ENCODE measurements at places on chromosomes 12 and 14.

DNA sequence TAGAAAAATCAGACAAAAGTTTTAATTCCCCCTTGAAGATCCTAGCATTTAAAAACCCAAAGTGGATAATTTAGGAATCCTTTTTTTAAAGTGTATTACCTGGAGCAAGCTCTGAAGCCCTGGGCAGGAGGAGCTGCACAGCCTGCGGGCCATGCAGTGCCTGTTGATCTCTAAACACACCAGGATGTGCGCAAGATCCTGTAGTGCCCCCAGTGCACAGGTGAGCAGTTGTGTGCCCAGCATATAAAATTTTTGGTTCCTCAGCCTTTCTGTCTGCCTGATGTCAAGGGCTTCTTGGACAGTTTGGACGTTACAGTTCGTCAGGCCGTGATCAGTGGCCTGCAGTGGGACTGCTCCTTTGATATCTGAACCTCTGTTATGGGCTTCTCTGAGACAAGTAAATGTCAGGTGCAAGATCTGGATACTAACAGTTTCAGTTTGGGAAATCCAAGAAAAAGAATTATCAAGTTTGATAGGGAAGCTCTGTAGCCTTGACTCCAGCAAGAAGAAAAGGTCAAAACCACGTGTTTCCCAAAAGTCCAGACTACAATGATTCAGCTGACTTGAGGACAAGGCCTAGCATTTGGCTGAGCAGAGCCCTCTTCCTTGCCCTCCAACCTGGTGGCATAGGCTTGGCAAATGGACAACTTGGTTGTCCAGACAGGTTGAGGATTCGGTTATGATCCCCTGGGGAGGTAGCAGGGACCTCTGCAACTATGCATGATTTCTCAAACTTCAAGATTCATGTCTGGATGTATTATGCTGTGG lies 1.0 kb downstream of the ATXN7L3B start:
- DNase-seq: peak; percentile 22

- DNase-seq: peak; percentile 99
Measured at GRCh38 chr12:29616664-29617406, 119.3 kb upstream of the OVCH1 start.

GRCh38 chr12:26465419-26466097 lies 270.2 kb downstream of the SSPN start:
- DNase-seq: peak; percentile 8

- no peak for DNase-seq
Measured at GRCh38 chr14:54848910-54849309, 53.7 kb downstream of the GCH1 start.

DNA sequence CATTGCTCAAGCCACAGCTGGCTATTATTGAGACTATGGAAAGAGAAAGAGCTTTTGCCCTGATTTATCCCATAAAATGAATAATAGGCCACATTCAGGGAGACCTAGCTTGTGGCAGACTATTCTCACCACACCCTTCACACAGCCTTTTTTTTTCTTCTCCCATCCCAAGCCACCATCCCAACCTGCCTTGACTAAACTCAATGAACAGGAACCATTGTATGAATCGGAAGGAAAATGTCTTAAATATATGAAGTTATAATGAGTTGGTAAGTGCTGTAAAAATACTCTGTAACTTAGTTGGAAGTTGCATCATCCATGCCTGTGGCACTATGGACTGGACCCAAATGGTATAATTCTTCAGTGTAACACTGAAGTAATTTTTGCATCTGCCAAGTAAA lies 338.4 kb downstream of the RAD51B start:
- peak; percentile 44 for DNase-seq

DNA sequence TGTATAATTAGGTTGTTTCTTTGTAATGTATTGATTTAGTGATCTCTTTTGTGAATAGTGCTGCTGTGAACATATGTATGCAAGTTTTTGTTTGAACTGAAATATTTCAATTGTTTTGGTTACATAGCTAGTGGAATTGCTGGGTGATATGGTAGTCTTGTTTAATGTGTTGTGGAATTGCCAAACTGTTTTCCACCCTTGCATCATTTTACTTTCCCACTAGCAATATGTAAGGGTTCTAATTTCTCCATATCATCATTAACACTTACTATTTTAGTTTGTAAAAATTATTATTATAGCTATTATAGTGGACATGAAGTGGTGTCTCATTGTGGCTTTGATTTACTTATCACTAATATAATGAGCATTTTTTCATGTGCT lies 5.9 kb downstream of the G2E3 start:
- no peak for DNase-seq

DNA sequence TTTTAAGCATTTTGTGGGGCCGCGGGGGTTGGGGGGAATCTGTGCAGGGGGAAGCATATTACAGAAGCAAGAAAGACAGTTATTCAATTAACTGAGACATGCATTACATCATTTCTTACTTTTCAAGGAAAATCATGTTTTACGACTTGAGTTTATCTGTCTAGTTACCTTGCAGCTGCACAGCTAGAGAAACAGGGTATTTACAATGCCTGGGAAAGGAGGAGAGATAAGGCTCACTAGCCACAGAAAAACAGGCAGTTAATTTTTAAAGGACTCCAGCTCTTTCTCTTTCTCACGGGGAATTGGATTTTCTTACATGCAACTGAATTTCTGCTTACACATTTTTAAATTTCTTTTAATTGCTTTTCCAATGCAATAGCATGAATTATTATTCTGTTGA lies 22.2 kb downstream of the FCF1 start:
- no peak for DNase-seq

DNA sequence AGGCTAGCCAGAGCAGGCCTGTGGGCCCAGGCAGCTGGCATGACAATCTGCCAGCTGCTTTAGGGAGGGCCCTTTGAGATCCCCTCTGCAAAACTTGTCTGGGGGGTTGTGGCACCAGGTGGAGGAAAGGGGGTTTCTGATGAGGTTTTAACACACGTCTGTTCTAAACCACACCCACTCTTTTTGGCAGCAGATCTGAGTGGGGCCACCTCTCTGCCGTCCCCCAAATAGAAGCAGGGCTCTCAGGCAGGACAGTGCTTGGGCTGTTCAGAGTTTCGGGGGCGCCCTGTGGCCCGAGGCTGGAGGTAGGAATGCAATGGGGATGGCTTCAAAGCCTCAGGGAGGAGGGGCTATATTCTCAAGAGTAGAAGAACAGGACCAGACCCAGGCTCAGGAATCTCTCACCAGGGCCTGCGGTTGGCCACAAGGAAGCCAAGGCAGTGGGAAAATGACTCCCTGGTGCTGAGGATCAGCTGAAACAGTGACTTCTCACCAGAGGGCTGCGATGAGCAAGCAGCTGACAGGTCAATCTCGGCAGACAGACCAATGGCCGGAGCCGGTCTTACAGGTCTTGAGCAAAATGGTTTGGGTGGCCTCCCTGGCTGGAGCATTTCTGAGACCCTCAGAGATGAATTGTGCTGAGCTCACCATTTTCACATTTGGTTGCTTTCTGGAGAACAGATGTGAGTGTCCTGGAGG lies 1.5 kb upstream of the KRT5 start:
- peak; percentile 23 for DNase-seq

- DNase-seq: peak; percentile 81
Measured at GRCh38 chr12:11695321-11695720, 45.8 kb downstream of the ETV6 start.

- DNase-seq: no peak
Measured at GRCh38 chr12:10186299-10186698, 7.5 kb downstream of the TMEM52B start.

DNA sequence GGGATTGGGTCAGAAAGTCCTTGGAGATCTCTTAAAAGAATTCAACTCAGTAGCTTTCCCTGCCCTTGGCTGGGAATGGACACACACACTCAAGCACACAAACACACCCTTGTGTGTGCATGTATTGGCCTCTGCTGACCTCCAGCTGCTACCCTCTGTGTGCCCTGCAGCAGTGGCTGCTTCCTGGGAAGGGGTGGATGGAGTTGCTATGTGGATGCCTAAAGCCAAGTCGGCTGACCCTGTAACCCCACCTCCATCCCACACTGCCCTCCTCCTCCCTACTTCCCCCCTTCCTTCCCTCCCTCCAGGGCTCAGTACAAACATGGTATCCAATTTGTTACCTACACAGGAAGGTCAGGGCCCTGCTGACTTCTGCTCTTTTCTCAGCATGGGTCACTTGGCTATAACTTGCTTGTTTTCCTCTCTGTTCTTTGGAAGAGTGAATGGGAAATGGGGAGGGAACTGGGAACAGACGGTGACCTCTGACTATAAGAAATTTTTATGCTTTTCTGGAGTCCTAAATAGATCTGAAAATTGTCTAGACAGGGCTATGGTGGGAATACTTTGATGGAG lies 351.6 kb upstream of the TBX3 start:
- no peak for DNase-seq

GRCh38 chr12:56644654-56645053 lies 1.1 kb downstream of the ATP5F1B start:
- peak; percentile 42 for DNase-seq

- no peak for DNase-seq
Measured at GRCh38 chr12:100159391-100160104, 16.9 kb upstream of the BLTP3B start.

DNA sequence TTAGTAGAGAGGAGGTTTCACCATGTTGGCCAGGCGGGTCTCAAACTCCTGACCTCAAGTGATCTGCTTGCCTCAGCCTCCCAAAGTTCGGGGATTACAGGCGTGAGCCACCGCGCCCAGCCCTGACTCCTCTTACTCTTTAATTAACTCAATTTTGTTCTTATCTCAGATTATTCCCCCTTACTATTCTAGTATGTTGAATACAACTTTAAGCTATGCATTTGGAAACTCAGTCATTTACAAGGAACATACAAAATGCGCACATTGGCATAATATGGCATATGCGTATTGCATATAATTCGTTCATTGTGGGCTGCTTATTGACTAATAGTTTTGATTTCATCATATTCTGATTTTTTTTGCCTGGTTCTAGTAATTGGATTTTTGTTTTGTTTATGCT lies 10.8 kb upstream of the CD163 start:
- DNase-seq: no peak

GRCh38 chr12:101698800-101699347 lies 1.4 kb downstream of the CHPT1 start:
- DNase-seq: peak; percentile 27

GRCh38 chr14:91318911-91319310 lies 74.4 kb upstream of the GPR68 start:
- no peak for DNase-seq

DNA sequence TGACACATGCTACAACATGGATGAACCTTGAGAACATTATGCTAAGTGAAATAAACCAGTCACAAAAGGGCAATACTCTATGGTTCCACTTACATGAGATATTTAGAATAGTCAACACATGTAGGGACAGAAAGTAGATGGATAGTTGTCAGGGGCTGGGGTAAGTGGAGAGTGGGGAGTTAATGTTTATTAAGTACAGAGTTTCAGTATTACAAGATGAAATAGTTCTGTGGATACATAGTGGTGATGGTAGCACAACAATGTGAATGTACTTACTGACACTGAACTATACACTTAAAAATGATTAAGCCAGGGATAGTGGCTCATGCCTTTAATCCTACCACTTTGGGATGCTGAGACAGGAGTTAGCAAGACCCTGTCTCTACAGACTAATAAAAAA lies 8.7 kb downstream of the NUP107 start:
- DNase-seq: no peak

GRCh38 chr12:116916714-116917114 lies 6.0 kb downstream of the FBXW8 start:
- peak; percentile 91 for DNase-seq

DNA sequence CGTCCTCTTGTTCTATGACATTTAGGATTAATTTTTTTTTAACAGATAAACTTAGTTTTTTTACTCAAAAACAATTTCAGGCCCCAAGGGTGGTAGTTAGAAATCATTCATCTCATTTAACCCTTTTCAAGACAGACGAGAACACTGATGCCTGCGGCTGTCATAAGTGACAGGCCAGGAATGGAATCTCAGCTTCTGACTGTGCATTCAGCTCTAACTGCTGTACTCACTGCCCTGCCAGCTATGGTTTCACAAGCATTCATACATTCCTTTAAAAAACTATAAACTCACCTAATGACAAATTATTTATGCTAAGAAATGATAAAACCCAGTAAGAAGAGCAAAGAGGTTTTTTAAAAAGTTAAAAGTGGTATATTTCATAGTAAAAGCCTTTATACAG lies 8.8 kb downstream of the DENND5B start:
- DNase-seq: no peak

- no peak for DNase-seq
Measured at GRCh38 chr12:72677846-72678245, 405.7 kb downstream of the TRHDE start.

GRCh38 chr12:129310346-129310745 lies 457.1 kb downstream of the GLT1D1 start:
- no peak for DNase-seq

GRCh38 chr12:45227316-45228067 lies 11.6 kb downstream of the ANO6 start:
- DNase-seq: no peak

GRCh38 chr14:44446965-44447364 lies 60.1 kb downstream of the FSCB start:
- DNase-seq: no peak

DNA sequence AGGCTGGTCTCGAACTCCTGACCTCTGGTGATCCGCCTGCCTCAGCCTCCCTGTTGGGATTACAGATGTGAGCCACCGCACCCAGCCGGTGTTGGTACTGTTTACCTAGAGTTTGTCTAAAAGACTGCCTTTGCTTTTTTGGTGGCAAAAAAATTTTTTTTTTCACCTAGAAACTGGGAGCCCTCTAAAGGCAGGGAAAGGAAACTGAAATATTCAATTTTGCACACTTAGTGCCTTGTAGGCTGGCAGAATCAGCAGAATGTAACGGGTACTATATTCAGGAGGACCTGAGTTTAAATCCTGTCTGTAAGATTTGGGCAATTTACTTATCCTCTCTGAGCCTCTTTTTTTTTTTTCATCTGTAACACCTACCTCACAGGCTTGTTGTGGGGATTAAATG lies 43.6 kb downstream of the PAPLN start:
- DNase-seq: no peak

DNA sequence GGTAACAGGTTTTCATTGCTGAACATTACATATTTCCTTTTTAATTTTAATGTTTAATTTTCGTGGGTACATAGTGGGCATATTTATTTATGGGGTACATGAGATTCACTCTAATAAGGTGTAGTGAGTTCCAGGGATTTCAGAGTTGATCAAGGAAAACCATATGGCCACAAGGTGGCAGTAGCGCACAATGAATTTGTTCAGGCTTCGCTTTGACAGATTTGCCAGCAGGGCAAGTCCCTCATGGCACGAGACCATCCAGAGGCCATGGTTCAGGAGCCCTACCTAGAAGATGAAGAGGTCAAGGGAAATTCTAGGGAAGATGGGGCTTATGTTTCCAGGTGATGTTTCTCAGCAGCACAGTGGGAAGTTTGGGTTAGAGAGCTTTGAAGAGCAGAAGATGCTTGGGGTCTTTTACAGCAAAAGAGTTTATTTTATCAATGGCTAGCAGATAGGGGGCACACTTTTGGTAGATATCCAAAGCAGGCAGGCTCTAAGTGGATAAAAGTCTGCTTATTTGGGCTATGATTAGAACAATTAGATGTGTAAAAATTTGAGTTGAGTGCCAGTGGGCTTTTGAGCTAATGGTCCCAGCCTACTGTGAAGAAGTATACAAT lies 1004.4 kb downstream of the AACS start:
- DNase-seq: peak; percentile 58

DNA sequence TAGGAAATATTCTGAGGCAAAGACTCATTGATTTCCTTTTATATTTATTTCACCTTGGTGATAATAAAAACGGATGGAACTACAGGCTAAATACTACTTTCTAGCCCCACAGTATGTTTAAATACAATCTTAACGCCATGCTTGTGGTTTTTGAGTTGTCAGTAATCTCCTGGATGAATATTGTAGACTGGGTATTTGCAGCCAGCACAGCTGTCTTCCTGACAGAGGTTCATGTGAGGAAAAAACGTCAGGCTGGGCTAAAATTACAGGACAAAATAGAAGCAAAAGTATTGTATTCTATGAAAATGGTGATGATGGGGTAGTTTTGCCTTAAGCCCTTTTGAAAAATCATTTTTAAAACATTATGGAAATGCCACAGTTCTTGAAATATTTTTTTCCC lies 140.9 kb downstream of the CCDC91 start:
- DNase-seq: no peak
